ENCODE measurements at places on chromosomes 6 and 20.
A peak's percentile ranks its signal among the peaks of the same experiment; 100 is the strongest.

- DNase-seq = no peak
Measured at GRCh38 chr20:51221791-51222408, 199.0 kb upstream of the KCNG1 start.

- DNase-seq = no peak
Measured at GRCh38 chr6:157652601-157653363, 170.3 kb upstream of the SNX9 start.

- DNase-seq = no peak
Measured at GRCh38 chr6:132147530-132148011, 196.4 kb upstream of the CCN2 start.

DNA sequence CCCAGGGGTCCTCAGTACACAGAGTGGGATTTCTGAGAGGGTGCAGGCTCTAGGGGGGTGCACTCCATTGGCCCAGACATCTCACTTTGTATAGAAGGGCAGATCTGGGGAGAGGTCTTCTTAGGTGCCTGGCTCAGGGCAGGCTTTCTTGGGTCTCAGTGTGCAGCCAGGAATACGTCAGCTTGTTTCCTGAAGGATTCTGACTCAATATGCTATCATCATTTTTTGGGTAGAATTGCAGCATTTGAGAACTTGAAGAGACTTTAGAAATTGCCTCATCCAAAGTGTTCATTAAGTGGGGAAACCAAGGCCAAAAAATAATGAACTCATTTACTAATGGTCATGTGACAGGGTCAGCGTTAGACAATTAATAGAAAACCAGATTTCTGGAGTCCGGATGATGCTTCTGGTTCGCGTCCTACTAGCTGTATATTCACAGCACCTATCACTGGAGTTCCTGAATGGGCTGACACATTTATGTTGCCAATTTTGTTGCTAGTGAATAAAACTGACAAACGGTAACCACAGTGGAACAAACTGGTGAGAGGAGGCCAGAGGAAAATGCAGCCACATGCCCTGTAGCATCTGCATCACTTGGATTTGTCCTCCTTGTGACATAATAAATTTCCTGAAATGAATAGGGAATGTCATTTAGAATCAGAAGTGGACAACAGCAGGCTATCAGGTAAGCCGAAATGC lies 238.9 kb downstream of the TBC1D7 start:
- no peak for DNase-seq

DNA sequence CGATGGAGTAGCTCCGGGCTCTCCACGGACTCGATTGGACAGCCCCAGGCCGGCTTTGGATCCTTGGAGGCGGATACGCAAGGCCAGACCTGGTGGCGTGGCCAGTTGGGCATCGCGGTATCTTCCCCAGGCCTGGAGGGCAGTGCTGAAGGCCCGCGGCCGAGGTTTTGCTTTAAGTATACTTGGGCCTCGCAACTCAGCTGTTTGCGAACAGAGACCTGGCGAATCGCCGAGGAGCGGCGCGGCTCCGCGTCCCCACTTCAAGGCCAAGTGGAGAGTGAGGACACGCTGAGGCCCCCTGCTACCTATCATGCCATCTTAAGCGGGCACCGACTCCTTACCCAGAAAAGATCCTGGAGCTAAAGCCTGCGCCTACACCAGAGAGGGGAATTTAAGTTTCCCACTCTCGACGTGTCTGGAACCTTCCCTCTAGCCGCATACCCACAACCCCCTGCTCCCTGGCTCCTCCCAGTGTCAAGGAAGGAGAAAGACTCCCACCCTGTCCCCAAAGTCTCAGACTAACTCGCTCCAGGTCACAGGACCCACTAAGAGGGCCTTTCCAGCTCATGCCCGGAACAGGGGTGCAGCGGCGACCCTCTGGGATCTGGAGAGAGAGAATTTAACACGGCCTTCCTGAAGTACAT lies 4.1 kb downstream of the LINC00237 start:
- DNase-seq = peak; percentile 49

- DNase-seq = no peak
Measured at GRCh38 chr20:10686356-10687133, 12.7 kb upstream of the JAG1 start.

- no peak for DNase-seq
Measured at GRCh38 chr6:100346203-100346602, 118.5 kb downstream of the SIM1 start.

DNA sequence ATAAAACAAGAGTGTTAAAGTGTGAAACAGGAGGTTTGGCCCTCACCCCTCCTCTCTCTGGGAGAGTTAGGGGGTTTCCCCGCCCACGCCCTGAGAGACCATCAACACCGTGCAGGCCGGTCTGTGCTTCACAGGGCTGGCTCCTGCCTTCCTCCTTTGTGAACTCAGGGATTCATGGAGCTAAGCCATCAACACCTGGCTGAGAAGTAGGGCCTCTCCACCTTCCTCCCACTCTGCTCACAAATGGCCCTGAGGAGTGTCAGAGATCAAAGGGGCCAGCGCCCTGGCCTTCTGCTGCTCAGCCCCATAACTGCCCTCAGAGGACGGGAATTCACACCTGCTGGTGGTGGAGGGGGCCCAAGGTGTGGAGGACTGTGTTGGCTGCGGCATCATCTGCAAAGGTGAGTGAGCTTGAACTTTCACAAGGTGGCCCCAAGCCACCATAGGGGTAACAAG lies 88.6 kb downstream of the PSMB1 start:
- no peak for DNase-seq

DNA sequence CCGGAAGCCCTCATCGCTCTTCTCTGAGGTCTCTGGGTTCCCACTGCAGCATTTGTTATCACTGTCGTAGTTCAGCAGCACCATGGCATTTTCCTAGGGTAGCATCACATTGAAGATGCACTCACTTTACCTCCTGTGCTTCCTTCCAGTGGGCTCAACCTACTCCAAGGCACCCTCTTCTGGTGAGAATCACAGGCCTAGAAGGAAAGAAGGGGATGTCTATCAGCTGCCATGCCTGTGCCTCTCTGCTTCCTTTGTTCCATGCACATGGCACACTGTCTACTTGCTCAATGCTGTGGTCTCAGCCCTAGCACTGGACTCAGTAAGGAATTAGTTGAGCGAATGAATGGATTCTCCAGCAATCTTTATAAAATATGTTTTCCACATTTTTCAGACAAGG lies 22.6 kb downstream of the CST4 start:
- no peak for DNase-seq

DNA sequence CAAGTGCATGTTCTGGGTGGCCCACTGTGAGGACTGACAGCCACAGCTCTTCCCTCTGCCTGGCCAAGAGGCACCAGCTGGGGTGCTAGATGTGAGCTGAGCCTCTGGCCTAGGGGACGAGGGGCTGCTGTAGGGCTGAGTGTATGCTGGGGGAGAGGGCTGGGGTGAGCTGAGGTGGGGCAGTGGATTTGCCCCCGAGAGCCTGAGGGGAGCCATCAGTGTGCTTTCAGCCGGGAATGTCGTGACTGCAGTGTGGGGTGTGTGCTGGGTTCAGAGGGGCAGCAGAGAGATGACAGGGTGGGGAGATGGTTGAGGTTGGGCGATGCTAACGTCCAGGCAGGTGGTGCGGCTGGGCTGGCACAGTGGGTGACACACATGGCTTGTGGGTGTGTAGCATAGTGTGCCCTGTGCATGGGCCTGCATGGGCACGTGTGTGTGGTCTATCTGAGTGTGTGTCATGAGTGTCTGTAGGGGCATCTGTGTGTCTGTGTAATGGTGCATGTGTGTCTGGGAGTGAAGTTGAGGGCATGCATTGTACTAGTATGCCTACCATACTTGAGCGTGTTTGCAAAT lies 46.0 kb upstream of the BLCAP start:
- no peak for DNase-seq

- DNase-seq = no peak
Measured at GRCh38 chr6:151916680-151917164, 109.2 kb downstream of the ESR1 start.

- DNase-seq = no peak
Measured at GRCh38 chr6:22113026-22113766, 183.6 kb downstream of the PRL start.

DNA sequence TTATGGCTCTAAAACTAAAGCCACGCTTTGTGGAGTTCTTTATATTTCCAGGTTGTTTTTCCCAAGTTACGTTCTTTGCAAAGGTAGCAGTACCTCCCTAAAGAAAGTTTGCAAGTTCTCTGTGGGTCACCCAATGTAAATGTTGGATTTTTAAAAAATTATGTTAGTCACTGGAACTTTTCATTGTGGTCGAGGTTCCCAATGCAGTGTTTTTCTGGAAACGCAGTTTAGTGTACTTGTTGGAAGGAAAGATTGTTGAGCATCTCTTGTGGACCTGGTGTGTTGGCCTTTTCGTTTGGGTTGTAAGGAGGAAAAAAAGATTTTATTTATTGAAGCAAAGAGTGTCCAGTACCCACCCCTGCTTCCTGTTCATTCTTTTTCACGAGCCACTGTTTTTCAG lies 1.4 kb downstream of the TOP1 start:
- no peak for DNase-seq

DNA sequence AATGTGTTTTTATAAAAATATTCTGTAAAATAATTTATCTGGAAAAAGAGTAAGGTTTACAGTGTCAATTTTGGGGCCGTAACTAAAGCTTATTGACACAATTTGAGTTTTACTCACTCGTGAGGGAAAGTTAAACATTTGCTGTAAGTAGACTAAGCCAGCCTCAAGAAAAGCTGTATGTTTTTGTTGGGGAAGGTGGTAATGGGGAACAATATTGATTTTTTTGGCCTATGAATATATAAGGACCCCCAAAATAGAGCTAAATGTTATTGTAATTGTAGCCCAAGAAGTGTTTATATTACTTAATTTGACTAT lies 1.4 kb downstream of the SENP6 start:
- no peak for DNase-seq

DNA sequence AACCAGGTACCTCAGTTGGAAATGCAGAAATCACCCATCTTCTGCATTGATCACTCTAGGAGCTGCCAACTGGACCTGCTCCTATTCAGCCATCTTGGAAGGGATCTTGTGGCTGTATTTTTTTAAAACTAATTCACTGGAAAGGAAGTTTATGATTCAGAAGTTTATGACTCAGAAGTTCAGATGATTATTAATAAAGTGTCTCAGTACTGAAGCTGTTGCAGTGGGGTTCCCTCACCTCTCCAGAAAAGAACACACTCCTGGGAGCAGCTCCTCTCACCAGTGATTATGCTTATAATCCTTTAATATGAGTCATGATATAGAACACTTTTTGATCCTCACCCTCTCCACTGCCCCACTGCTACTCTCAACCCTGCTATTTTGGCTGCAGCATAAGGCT lies 291.2 kb upstream of the HS3ST5 start:
- DNase-seq = no peak

DNA sequence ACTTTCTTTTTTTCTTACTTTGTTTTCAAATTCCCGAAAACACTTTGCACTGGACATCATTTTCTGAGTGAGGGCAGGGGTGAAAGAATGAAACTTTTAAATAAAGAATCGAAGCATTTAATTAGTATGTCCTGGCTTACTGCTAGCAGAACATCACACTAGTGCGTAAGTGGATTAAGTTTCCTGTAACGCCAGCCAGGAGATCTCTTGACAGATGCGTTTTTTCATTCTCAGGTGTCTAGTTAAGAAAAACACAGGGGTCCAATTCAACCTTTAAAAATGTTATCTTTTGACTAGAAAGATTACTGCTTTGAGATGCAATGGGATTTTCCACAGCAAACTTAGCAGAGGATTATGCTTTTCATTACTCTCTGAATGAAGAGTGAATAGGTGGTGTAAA lies 858.8 kb upstream of the EPHA7 start:
- DNase-seq = no peak

DNA sequence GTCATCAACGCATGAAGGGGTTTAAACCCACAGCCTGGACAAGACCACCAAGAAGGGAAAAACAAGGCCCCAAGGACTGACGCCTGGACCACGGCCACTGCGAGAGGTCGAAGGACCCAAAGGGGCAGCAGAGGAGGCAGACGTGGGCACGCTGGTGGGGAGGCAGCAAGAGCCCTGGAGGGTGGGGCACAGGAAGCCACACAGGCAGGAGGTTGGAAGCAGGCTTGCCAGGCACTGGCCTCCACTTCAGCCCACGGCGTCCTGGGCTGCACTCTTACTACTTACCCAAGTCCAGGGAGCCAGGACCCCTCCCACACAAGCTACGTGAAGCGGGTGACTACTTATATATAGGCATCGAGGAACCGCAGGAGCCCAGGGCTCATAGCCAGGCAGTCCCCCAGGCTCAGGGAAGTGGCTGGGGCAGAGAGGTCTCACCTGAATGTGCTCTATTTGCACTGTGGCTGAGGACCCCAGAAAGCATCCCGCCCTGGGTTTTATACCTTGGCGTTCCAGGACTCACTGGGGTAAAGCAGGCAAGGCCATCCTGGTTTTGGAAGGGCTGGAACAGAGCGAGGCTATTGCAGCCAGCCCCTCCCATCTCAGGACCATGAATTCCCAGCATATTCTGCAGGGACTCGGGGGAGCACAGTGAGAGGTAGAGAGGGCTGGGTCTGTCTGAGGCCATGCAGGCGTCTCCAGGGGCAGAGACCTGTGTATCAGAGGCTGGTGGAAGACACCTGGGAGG lies 113.8 kb upstream of the AFDN start:
- DNase-seq = no peak

GRCh38 chr6:4299476-4299875 lies 164.1 kb upstream of the ECI2 start:
- DNase-seq = no peak

- no peak for DNase-seq
Measured at GRCh38 chr6:5684320-5685053, 322.2 kb downstream of the NRN1 start.

GRCh38 chr20:3071610-3072529 lies at the start of gene OXT:
Gene OXT (plus strand): TSS chr20:3071620. CDS start chr20:3071656, 36 bp downstream.
- peak; percentile 67 for DNase-seq

DNA sequence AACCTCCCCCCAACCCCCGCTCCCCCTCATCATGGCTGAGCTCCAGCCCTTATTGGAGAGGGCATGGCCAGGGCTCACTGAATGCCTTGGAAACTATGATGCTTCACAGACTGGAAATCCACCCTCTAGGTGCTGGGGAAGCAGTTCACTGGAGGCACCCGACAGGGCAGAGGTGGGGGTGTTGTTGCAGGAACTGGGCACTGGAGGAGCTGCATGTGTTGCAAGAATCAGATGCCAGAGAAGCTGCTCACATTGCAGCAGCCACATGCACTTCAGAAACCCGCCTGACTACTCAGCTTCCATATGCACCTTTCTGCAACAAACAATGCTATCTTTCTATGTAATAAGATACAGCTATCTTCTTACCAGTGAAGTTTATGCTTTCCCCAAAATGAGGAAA lies 7.9 kb upstream of the TBPL1 start:
- no peak for DNase-seq

GRCh38 chr6:28803337-28803709 lies 120.5 kb downstream of the TRIM27 start:
- no peak for DNase-seq

- no peak for DNase-seq
Measured at GRCh38 chr6:33742092-33742491, 4.6 kb downstream of the IP6K3 start.

DNA sequence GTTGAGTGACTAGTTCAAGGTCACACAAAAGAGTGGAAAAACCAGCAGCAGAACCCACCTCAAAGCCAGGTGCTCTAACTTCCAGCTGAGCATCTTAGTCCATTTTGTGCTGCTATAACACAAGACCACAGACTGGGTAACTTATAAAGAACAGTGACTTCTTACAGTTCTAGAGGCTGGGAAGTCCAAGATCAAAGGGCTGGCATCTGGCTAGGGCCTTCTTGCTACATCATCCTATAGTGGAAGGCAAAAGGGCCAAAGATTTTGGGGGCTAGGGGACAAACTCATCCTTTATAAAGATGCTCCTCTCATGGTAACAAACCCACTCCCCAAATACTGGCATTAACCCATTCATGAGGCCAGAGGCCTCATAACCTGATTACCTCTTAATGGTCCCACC lies 9.7 kb downstream of the FITM2 start:
- DNase-seq = no peak
